Renal cortical epithelial cell (primary cell): ENCODE measurements at places on chromosomes 4 and X.

DNA sequence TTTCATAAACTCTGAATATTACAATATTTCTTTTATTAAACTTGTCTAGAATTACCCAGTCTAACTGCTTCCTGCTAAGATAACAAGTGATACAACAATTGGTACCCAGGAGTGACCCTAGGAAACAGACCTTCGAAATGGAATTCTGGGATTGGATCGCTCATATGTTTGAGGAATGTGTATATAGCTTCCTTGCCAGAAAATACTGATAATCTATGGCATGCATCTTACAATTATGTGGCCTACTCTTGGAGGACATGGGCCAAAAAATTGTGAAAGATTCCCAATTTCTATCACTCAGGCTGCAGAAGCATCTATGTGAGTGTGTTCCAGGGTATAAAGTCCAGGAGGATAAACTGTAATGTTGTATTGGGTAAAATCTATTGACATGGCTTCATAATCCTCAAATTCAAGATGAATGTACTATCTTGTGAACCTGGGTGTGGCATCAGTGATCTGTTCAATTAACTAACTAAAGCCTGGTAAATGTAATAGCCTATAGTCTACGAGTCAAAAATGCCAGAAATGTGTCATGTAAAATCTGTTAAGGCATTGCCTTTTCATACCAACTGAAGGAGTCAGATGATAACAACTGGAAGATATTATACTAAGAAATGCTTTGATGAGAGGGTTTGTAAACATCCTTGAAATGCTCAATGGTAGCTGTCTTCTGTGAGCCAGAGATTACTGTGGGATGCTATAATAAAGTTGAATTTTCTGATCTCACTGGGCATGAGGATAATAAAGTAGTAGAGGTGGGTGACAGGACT is 1499.3 kb downstream of the PCDH7 start:
- DNase-seq = no peak

DNA sequence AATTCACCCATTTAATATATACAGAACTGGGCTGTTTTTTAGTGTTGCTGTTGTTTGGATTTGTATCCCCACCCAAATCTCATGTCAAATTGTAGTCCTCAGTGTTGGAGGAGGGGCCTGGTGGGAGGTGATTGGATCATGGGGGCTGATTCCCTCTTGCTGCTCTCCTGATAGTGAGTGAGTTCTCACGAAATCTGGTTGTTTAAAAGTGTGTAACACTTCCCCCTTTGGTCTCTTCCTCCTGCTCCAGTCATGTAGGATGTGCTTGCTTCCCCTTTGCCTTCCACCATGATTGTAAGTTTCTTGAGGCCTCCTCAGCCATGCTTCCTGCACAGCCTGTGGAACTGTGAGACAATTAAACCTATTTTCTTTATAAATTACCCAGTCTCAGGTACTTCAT is 141.6 kb upstream of the AADAT start:
- no peak for DNase-seq

DNA sequence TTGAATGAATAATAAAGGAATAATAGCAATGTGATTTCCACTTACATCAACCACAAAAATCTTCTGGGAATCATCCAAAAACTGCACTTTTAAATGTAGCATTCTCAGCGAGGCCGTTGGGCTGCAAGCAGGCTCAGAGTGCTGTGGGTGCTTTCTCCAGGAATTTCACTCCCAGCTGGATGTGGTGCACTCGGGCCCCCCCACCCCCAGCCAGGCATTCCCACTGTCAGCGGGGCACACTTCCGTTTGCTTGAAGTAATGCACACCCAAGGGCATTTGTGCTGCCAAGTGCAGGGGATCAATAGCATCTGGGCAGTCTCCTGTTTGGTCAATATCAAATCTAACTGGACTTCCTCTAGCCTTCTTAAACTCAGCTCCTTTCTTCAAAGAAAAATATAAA is at the start of gene FRMD7:
TSS of gene FRMD7 (minus strand) at position 278 of the 400 bp plus-strand sequence. CDS start at position 102, 176 bp downstream.
- no peak for DNase-seq

DNA sequence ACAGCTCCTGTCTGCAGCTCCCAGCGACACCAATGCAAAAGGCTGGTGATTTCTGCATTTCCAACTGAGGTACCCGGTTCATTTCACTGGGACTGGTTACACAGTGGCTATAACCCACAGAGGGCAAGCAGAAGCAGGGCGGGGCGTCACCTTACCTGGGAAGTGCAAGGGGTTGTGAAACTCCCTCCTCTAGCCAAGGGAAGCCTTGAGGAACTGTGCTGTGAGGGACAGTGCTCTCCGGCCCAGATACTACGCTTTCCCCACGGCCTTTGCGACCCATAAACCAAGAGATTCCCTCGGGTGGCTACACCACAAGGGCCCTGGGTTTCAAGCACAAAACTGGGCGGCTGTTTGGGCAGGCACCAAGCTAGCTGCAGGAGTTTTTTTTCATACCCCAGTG is 218.9 kb downstream of the PPP3CA start:
- no peak for DNase-seq

DNA sequence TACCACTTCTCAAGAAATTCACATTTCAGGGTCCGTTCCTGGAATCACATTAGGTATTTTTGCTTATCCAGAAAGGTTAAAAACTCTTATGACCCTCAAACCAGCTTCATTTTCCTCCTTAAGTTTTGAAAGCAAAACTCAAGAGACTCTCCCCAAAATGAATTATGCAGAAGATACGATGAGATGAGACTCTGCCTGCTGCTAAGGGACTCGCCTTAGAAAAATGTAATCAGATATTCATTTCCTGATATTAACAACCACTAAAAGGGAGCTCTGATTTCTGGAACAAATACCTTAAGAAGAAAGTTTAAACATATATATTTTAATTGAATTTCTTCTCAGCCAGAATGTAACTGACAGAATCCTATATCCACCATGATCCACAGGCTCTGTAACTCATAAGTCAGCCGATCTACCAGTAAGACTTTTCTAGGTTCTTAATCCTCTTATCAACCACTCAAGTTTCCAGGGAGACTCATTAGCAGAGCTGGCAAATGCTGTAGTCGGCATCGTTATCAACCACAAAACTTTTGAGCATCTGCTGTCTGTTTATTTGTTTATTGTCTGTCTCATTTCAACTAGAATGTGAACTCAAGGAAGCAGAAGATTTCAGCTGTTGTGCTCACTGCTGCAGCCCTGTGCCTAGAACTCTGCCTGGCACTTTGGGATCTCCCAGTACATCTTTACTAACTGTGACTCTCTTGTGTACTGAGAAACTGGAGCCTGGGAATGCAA is 112.5 kb downstream of the LDB2 start:
- DNase-seq = no peak

DNA sequence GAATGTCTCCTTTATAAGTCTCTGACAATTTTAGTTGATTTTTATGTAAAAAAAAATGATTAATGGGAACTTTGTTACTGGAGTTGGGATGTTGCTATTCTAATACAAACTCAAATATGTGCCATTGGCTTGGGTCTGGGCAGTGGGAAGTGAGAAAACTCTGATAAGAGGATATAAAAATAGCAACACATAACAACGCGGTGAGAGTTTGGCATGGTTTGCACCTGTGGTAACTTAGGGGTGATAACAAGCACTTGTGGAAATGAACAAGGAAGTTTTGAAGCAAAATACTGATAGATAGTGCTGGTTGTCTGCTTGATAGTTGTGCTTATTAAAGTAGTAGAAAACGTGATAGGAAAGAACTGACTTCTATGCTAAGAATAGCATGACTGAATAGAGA is 743.3 kb upstream of the AGA start:
- DNase-seq = no peak

GRCh38 chr4:113144091-113144490 is 94.6 kb downstream of the ANK2 start:
- DNase-seq = no peak

DNA sequence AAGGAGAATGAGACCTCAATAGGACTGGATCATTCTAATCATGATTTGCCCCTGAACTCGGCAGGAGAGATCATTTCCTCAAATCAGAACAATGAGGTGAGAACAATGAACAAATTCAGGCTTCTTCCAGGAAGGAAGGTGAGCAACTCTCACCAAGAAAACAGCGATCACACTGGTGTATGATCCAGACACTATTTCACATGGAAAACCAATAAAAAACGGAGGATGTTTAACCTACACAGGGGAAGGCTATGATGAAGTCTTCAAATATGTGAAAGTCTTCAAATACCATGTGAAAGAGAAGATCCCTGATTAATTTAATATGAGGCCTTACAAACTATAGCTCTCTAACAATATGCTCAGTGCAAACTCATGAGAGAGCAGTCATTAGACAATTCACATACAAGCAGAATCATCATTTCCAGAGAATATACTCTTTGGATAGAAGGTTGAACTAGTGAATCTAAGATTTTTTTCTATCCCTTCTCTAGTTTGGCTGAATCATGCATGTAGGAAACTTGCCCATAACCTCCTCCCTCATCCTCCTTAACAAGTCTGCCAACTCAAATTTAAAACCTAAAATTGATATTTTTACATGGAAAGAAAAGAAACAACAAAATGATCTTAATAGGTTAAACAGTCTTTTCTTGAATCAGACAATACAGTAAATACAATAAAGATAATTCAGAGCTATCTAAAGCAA is 122.5 kb downstream of the ADAMTS3 start:
- no peak for DNase-seq

- peak; percentile 95 for DNase-seq
Observed at GRCh38 chr4:77093401-77093800, 17.6 kb upstream of the CCNI start.

DNA sequence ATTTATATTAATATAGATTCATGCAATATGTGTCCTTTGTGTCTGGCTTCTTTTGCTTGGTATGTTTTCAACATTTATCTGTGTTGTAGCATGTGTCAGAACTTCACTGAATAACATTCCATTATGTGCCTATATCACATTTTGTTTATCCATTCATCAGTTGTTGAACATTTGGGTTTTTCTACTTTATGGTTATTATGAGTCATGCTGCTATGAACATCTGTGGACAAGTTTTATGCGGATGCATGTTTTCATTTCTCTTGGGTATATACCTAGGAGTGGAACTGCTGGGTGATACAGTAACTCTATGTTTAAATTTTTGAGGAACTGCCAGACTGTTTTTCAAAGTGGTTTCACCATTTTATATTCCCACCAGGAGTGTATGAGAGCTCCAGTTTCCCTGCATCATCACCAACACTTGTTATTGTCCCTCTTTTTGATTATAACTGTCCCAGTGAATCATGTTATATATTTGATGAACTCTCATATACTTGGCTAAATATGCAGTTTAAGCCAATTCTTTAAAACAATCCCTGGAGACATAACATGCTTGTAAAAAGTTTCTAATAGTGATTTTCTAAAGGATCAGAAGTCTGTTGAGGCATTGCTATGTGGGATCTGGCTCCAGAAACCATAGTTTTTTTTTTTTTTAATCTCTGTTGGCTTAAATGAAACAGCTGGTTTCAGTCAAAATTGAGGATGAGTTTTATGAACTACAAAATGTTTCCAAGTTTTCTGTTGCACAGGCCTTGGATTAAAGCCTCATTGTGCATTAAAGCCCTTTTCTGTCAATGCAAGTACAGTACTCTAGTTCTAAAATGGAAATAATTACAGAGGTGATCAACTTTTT is 21.6 kb upstream of the REPS2 start:
- DNase-seq = no peak
